ENCODE measurements at places on chromosomes 3 and 15.

DNA sequence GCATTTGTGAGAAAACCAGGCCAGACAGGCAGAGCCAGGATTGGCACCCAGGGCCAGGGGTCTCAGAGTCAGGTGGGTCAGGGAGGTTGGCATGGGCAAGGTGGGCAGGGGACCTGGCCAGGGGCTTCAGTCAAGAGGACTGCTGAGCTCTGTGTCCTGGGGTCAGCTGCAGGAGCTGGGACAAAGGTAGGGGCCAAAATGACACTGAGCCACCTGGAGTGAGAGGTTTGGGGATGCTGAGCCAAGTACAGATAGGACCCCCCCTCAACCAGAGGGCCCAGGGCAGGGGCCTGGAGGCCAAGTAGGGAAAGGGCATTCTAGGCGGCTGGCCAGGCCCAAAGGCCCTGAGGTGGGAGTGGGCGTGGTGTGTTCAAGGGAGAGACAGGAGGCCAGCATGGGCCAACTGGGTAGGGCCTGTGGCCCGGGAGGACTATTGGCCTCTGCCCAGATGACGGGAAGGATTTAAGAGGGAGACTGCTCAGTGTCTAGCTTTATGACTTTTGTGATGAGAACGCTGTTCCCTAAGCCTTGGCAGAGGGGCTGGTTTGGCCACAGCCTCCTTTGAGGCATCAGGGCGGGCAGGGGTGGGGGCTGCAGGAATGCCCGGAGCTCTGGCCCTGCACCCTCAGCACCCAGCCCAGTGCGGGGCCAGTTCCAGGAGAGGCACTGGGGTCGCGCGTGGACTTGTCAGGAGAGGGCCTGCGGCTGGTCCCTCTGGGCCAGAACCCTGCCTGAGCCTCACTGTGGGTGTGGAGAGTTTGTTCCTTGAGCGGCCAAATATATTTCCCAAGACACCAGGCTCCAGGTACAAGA lies 3.1 kb downstream of the CFAP100 start:
- no peak for DNase-seq

- no peak for DNase-seq
Measured at GRCh38 chr3:191523148-191523547, 62.2 kb downstream of the PYDC2 start.

- DNase-seq = peak; percentile 23
Measured at GRCh38 chr3:126618760-126619159, 36.2 kb downstream of the TXNRD3 start.

GRCh38 chr3:141507392-141508066 lies 20.7 kb downstream of the RASA2 start:
- no peak for DNase-seq

- no peak for DNase-seq
Measured at GRCh38 chr15:72786242-72786641, 2.7 kb upstream of the ADPGK start.

- DNase-seq = no peak
Measured at GRCh38 chr15:79092382-79092781, 1.8 kb upstream of the RASGRF1 start.

DNA sequence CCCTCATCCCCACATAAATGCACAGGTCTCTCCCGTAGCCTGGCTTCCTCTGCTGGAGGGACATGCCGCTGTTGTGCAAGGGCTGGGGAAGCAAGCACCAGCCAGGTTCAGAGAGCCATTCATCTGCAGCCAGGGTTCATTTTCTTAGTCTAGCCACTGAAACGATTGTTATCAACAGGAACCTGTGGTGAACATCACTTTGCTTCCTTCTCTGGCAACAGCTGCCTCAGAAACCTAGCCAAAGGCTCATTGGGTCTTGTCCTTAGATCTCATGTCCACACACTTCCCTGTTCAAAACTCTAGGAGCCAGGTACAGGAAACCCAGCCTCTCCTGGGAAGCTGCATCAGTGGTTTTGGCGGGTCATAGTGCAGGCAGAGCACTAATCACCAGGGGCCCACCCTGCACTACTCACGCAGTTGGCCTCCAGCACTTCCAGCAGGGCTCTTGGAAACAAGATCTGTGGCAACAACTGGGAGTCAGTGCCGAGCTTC lies 47.0 kb downstream of the OXNAD1 start:
- peak; percentile 63 for DNase-seq
